Left renal cortex interstitium (tissue), 4 donors: ENCODE measurements at places on chromosomes 4 and X.

GRCh38 chrX:39475372-39475771 is 622.4 kb downstream of the BCOR start:
- no peak for DNase-seq

- no peak for DNase-seq
Measured at GRCh38 chr4:147571036-147571770, 46.0 kb upstream of the TMEM184C start.

DNA sequence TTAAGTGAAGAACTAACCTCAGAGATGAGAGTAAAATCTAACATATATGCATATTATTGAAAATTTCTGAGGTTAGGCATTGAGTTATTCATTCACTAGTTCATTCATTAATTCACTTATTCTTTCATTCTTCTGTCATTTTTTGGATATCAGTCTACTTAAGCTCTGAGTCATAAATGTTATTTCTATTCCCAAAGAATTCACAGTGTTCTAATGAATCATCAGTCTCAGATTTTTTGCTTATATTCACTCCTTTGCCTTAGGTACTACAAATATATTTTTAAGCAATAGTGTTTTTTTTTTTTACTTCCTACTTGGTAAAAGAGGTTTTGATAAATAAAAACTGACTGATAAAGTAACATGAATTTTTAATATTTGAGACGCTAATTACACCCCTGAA is 95.2 kb upstream of the DKK2 start:
- DNase-seq: no peak

- DNase-seq: no peak
Measured at GRCh38 chrX:107567370-107567769, 60.9 kb upstream of the PRPS1 start.

DNA sequence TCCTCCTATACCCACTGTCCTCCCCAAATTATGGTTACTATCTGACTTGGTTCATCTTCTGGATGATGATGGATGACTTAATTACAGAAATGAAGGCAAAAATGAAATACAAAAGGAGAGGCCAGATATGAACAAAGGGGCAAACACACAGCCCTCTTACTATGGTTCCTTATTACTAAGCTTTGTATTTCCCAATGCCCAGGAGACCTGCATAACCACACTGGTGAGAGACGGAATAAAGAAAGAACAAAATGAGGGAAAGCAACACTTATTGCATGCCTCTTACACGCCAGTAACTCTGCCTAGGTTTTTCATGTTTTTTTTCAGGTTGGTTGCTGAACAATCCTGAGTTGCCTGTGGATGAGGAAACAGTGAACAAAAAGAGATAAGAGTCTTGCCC is 120.5 kb downstream of the SLC10A7 start:
- no peak for DNase-seq

DNA sequence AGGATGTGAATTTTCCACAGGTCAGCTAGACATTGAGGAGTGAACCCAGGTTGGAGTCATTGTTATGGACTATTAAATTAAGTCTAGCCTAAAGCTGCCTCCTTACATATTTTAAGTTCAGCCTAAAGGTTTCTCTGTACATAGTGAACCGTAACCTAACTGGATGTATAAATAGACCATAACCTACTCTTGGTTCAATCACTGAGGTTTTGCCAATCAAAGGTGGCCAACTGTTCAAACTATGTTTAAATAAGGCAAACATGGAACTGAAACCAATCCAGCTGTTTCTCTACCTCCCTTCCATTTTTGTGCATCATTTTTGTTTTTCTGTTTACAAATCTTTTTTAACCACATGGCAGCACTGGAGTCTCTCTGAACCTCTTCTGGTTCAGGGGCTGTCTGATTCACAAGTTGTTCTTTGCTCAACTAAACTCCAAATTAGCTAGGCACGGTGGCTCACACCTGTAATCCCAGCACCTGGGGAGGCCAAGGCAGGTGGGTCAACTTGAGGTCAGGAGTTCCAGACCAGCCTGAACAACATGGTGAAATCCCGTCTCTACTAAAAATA is 43.9 kb upstream of the SFRP2 start:
- DNase-seq: no peak

DNA sequence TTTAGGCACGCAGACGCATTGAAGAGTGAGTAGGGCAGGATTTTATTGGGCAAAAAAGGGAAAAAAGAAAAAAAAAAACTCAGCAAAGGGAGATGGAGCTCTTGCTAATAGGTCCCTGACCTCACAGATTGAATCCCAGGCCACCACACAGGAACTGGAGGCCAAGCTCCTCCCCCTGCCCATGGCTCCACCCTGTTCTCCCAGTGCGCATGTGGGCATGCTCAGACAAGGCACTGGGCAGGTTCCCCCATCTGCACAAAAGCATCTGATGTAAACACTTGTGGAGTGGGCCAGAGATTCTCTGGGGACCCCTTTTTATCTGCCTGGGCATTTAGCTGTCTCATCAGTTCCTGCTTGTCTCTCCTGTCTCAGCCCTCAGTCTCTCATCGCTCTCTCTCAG is 9.5 kb downstream of the FRMD7 start:
- DNase-seq: no peak

GRCh38 chrX:47313056-47313455 is 57.3 kb upstream of the ZNF157 start:
- DNase-seq: no peak

GRCh38 chrX:106716004-106716403 is 10.5 kb upstream of the RNF128 start:
- DNase-seq: no peak

DNA sequence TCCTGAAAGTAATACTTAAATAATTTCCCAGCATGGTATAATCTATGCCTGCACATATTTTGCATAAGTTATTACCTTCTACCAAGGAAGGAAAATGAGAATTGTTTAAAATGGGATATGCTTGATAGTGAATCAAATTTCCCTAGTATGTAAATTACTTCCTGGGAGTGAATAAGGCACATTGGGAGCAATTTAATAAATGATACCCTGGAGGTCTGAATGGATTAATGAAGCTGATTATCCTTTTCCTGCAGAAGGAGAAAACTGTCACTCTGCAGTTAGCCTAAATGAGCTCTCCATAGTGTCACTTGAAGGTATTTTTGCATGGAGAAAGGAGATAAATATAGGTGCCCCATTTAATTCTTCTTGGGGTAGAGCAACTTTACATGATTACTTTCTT is 2212.0 kb downstream of the PCDH7 start:
- DNase-seq: no peak

GRCh38 chr4:93086356-93086755 is 742.2 kb upstream of the ATOH1 start:
- no peak for DNase-seq
